Activated CD8-positive, alpha-beta T cell treated with anti-CD3 and anti-CD28 coated beads, Interleukin-2, amount 10 ng/mL, durations not matched to agents 7 days and 5 days (primary cell): ENCODE measurements at places on chromosomes 7 and 10.

DNA sequence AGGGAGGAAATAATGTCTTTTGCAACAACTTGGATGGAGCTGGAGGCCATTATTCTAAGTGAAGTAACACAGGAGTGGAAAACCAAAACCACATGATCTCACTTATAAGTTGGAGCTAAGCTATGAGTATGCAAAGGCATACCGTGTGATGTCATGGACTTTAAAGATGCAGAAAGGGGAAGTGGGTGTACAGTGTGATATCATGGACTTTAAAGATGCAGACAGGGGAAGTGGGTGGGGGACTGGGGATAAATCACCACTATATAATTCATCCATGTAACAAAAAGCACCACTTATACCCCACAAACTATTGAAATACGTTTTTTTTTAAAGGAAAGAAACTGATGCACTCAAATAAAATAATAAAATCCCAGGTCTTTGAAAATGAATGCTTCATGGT, 29.5 kb downstream of the LYZL2 start:
- no peak for DNase-seq

DNA sequence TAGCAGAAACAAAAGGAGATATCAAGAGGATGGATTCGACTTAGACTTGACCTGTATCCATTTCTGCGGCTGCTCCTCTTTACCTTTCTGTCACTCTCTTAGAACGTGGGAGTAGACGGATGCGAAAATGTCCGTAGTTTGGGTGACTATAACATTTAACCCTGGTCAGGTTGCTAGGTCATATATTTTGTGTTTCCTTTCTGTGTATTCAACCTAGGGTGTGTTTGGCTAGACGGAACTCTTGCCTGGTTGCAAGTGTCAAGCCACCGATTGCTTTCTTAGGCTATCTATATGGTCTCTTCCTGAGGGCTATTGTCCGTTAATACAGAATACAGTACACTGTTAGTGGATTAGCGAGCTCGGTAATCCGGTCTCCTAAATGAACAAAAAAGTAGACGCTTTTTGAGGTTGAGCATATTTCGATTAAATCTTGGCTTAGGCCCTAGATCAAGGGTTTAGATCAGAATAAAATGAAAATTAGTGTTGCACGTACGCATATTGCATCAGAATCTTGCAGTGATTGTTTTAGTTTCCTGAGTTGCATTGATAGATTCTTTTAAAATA, 1.2 kb downstream of the PTEN start:
- peak; percentile 30 for DNase-seq

DNA sequence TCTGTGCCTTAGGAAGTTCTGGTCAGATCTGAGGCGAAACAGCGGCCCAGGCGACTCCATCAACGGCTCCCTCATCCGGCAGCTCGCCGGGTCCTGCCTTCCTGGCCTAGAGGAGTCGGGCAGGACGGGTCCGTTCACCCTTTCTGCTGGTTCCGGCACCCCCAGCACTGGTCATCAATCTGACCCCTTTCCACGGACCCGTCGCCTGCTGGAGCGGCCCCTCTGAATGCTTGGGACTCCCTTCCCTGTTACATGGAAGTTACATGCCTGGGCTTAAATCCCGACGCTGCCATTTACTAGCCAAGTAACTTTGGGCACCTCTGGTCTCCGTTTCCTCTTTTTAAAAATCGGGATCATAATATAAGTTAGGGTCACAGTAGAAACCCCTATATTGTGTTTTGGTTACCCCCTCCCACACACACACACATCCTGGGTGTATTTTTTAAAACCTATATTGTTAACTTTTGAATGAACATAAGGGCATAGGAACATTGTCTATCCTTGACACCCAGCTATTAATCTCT, 607 bp upstream of the GGCT start:
- no peak for DNase-seq

DNA sequence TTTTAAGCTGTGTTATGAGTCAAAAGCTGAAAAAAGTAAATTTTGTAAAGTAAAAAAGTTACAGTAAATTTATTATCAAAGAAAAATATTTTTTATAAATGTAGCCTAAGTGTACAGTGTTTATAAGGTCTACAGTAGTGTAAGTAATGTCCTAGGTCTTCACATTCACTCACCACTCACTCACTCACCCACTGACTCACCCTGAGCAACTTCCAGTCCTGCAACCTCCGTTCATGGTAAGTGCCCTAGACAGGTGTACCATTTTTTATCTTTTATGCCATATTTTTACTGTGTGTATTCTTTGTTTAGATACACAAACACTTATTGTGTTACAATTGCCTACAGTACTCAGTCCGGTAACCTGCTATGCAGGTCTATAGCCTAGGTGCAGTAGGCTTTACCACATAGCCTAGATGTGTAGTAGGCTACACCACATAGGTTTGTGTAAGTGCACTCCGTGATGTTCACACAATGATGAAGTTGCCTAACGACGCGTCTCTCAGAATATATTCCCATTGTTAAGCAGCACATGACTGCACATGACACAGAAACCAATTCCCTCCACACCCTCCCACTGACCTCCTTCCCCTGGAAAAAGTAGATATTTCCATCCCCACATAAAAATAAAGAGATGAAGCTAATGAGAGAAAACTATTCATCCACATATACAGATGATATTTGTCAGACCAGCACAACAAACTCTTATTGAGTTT, 44.8 kb upstream of the FGL2 start:
- no peak for DNase-seq

DNA sequence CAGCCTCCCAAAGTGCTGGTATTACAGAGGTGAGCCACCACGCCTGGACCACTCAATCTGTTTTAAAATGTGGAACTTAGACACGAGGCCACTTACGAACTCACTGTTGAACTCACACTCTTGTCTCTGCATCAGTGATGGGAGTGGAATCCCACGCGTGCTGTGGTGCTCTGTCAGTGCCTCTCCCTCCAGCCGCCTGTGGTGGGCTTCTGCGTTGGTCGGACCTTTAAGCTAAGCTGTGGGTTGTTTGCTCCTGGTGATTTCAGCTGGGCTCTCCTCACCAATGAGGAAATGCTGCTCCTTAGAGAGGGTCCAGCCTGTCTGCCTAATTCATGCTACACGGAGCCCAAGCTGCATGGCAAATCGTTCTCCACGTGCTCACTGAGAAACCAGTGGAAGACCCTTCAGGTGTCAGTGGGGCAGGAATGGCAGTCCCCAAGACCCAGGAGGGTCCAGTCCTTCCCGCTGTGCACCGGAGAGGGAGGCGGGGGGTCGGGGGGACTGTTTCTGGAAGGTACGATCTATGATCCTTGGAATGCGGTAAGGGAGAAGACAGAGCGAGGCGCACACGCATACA, 17.9 kb upstream of the PRKAR1B start:
- no peak for DNase-seq

DNA sequence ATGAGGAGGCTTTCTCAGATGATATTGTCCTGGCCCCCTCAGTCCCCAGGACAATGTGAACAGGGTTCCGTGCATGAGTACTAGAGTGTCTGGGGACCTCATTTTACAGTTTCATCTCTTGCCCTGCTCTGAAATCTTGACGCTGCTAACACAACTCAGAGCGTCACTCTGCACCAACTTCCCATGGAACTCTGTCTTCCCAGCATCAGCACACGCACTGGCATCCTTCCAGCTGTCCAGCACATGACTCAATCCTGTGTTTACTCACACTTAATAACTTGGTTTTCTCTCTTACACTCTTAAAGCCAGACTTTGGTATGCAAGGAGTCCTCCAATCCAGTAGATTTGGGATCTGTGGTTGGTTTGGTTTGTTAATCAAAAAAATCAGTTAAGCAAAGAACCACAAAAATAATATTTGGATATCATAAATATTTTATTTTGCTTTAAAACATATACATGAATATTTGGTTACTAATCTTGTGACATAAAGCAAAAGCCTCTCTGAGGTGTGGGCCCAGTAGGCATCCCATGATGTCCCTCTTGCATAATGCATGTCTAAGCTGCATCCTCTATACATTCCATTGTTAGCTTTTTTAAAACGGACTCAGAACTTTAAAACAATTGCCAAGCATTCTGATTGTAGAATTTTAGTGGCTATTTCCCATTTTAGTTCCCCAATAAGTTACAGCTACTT, 131.0 kb downstream of the CXCL12 start:
- no peak for DNase-seq
